ENCODE measurements at places on chromosomes 2 and 18.

DNA sequence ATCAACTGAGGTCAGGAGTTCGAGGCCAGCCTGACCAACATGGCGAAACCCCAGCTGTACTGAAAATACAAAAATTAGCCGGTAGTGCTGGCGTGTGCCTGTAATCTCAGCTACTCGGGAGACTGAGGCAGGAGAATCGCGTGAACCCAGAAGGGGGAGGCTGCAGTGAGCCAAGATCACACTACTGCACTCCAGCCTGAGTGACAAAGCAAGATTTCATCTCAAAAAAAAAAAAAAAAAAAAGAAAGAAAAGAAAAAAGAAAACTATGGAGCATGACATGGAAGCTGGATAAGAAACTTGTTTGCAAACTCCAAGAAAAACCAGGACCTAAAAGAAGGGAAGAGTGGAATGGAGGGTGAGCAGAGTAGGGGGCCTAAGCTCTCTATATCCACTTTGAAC is 1.9 kb upstream of the CHMP1B start:
- DNase-seq, result no peak

DNA sequence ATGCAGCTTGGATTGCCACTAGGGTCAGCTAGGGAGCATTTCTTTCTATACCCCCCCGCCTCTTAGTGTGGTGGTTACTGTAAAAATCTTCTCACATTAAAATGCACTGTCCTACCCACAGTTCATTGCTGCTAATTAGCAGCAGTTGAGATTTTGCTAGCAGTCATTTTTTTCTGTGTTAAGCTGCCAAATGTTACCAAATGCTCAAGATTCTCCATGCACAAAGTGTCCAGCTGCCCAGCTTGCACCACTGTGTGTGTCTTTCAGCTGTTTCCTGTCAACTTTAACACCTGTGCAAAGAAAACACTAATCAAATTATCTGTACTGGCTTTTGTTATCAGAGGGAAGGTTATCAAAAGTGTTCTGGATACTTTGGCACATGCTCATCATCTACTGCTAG is 679.3 kb downstream of the NR4A2 start:
- no peak for DNase-seq

DNA sequence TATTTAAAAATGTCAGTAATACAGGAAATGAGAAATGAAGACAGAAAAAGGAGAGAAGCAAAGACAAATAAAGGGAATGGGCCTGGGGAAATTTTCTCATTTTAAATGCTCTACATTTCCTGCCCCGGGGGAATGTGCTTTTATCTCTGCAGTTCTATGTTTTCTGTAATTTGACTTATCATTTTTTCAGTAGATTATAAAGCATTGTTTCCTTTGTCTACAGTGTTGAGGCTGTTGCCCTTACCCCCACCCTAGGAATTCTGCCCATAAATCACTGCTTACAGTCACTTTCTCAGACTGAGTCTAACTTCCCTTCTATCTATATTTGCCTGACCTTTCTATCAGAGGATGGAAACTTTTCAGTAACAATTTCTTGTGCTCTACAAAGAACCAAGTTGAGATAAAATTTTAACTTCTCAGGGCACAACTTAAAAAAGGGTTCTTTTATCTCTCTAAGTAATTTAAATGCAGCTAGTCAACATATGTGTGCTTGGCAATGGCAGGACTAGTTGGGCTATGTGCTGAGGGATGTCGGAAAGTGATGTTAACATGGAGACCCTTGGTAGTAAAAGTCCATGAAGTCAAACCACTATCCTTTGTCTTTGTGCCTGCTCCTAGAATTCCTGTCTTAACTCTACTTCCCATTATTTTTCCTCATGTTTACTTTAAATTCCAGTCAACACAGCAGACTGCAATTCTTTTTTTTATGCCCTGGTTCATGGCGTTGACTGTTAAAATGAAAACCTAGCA is 146.5 kb upstream of the MMADHC start:
- peak; percentile 72 for DNase-seq

DNA sequence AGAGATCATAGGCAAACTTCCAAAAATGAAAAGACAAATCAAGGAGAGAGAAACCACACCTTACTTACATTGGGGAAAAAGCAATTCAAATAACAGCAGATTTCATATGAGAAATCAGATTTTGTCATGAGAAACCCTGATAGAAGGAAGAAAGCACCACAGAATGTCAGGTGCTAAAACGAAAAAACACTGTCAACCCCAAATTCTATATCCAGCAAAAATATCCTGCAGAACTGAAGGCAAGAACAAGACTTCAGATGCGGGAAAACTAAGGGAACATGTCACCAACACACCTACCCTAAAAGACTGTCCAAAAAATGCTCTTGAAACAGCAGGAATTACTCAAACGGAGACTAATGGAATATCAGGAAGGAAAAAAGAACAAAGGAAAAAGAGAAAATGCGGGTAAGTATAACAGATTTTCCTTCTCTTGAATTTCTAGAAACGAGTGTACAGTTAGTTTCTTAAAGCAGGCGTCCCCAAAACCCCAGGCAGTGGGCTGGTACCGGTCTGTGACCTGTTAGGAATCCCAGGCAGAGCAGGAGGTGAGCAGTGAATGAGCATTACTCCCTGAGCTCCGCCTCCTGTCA is 7.3 kb upstream of the ID2 start:
- DNase-seq, result no peak

DNA sequence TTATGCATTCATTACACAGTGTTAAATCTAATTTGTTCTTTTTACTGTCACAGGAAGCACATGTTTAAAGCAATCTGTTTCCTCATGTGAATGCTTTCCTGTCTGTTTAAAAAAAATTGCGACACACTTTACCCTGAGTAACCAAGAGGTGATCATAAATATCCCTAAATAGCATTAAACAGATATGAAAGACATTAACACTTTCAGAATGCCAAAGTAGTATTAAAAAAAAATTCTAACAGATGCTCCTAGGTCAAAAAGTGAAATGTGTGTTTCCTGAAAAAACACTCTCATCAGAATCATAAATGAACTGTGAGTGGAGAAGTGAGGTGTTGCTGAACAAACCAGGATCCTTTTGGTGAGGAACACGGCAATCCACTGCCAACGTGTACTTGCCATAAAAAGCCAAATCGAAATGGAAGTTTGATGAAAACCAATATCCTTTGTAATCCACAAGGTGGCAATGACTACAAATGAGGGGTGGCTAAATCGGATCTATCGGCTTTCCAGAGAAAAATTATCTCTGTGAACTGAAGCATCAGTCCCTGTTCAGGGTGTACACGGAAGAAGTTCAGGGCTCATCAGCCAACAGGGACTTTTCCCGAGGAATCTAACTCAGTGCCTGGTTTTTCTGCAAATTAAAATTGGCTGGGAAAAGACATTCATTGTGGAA is 248.9 kb downstream of the TCF4 start:
- peak; percentile 44 for DNase-seq

GRCh38 chr2:85540133-85540648 is 1.2 kb downstream of the MAT2A start:
- DNase-seq, result no peak

DNA sequence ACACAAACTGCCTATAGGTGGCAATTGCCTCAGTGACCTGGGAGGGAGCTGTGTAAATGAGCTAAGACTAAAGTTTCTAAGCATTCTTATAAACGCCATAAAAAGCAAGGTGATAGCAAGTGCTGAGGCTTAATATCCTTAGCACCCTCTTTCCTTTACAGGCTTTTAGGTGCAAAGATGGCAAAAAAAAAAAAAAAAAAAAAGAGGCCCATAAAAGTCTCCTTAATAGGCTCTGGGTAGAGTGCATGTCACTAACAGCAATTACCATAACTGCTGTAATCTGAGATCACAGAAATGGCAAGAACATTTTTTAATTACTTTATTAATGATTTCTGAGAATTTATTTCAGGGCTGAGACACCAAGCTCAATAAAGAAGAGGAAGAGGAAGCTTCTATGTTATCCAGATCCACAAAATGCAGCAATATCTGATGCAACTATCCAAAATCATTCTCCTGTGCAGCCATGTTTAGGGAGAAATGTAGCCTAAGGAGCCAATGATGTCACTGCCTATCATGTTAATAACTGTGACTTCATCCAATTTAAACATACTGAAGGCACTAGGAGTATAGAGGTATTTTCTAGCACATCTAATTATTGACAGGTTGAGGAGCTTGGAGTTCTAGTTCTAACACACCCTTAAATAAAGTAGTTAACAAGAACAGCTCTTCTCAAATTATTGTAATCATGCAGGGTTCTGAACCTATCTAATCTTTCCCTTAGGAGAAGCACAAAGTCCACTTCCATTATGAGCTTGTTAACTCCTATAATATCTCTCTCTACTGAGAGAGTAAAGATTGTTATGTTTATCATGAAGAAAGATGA is 804.3 kb upstream of the ACVR2A start:
- DNase-seq, result no peak

- peak; percentile 53 for DNase-seq
These were observed 45.9 kb downstream of the RPIA start for GRCh38 chr2:88737385-88737784.

GRCh38 chr2:17589406-17590035 is 49.0 kb downstream of the VSNL1 start:
- no peak for DNase-seq

GRCh38 chr2:239223310-239224198 is 177.3 kb downstream of the HDAC4 start:
- peak; percentile 65 for DNase-seq

GRCh38 chr2:39024833-39025232 is 96.0 kb downstream of the SOS1 start:
- peak; percentile 51 for DNase-seq

DNA sequence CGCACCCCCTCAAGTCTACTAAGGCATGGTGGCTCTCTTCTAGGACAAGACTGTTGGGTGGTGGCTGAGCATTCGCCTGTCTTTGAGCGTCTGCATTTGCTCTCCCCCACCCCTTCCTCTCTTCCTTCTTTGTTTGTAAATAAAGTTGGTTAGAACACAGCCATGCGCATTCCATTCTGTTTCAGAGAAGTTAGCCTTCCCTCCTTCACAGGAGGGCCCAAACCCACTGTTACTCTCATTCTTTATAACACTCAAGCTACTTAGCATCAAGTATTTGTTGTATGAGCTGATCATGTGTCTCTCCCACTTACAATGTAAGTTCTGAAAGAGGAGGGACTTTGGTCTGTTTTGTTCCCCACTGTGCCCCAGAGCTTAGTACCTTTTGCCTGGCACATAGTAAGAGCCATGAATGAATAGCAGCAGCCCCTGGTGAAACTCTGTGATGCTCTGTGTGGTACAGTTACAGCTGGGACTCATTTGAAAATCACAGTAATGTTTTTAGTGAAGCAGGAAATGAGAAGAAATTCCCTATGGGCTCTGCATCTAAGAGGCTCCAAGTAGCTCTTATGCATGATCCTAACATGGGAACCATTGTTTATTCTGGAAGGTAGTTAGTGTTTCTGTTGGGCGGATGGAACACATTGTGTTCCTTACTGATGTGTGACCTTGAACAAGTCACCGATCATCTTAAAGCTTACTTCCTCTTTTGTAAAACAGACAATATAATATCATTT is 7.7 kb downstream of the MGAT5 start:
- DNase-seq, result peak; percentile 62

DNA sequence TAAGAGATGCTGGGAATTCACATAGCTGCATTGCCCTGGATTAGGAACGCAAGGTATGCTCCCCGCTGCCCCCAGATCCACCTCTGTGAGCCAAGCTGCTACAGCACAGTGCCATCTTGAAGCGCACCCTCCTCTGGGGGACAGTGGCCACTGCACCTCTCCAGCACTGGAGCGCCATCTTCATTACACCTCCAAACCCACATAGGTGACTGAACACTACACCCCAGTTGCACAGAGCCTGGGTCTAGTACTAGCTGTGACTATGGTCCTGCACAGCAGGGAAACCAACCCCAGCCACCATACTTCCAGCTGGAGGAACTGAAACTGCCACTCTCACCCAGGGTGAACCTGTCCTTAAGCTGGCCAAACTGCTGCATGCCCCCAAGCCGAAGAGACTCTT is 84.6 kb downstream of the TMEM237 start:
- no peak for DNase-seq

- no peak for DNase-seq
These were observed 819 bp upstream of the SERPINE2 start for GRCh38 chr2:224039770-224040440.

GRCh38 chr2:229930656-229931055 is 8.4 kb downstream of the FBXO36 start:
- no peak for DNase-seq

DNA sequence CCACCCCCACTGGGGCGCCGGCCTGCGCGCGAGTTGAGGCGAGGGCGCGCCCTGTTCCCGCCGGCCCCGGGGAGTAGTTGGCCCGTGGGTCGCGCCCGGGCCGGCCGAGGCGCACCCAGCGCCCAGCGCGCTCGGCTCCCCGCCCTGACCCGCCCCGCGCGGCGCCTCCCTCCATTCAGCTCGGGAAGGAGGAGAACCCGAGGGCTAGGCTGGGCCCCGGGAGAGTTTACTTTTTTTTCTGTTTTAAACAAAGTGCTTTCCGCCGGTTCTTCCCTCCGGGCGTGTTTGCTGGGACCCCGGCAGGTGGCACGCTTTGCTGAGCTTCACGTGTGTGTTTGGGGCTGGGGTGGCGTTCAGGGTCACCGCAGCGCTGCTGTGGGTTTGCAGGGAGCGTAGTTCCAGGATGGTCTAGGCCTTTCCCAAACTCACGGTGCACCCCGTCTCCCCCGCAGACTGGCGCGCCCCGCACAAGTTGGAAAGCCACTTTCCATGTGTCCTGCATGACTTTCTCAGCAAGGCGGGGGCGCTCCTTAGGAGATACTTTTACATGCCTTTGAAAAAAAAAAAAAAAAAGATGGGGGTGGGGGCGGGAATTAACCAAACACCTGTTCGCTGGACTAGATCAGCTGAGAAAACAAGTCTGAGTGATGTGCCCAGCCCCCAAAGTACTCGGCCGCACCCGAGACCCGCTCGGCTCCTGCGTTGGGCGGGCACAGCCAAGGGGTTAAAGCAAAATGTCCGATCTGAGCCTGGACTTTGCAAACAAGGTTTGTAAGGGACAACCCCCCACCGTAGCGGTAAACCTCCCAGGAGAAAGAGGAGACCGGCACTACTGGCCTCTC is 825 bp downstream of the ITGA6 start:
- DNase-seq, result no peak

- no peak for DNase-seq
These were observed 1.6 kb upstream of the PUM2 start for GRCh38 chr2:20352230-20352578.

- no peak for DNase-seq
These were observed 216.0 kb upstream of the HAAO start for GRCh38 chr2:43008388-43008787.

- DNase-seq, result no peak
These were observed 52.7 kb downstream of the CCDC68 start for GRCh38 chr18:54906331-54907185.

- DNase-seq, result peak; percentile 14
These were observed 4.9 kb downstream of the KDM3A start for GRCh38 chr2:86446060-86446459.

- DNase-seq, result peak; percentile 71
These were observed 6.9 kb downstream of the CREG2 start for GRCh38 chr2:101380376-101380775.
